ENCODE measurements at places on chromosomes 7 and 10.

GRCh38 chr10:15361131-15361530, 10.0 kb downstream of the FAM171A1 start:
- DNase-seq, result no peak

DNA sequence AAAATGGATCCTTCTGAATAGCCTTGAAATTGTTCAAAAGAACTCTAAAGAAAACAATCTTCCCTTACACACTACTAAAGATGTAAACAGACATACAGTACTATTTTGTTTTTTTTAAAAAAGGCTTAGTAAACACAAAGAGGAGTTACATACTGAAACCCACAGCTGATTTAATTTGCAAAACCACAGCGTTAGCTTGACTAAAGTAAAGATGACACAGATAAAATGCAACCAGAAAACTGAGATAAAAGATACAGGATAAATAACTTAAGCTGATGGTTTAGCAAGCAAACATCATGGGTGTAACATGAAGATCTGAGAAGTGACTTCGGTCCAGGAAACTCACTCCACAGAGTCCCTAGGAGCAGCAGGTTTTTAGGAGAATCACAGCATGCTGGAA, 21.8 kb downstream of the PRKCQ start:
- DNase-seq, result no peak

DNA sequence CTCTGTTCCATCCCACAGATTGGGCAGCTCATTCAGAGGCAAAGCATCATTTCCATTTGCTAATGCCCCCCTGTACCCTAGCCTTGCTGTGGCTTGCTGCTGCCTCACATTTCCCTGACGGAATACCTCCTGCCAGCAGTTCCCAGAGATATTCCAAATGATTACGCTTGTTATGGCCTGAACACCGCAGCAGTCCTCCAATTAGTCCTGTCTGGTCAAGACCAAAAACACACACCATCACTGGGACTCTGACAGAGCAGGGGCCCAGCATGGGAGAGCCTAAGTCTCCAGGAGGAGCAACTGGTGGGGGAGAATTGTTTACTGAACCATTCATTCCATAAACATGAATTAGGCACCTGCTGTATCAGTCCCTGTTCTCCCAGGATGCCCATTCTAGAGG, 6.1 kb downstream of the OGDHL start:
- DNase-seq, result no peak

DNA sequence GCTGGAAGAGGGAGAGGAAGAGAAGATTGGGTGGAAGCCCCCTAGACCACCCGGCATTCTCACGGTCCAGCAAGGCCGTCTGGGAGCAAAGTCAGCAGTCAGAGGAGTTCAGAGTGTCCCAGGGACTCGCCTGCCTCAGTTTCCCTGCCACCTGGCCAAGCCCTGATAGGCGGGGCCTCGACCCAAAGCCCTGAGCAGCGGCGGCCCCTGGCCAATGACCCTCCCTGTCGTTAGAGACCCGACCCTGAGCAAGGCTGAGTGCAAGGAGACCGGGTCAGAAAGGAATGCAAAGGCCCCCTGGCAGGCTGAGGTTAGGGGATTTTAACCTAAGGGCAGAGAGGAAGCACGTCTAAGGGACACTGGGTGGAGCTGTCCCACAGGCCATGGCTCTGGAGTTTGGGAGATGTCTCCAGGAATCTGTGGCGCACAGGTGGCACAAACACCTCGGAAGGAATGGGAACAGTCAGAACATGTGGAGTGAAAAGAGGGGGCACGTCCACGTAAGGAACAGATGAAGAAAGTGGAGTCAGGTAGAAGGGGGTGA, 196.8 kb upstream of the PDE1C start:
- no peak for DNase-seq

GRCh38 chr7:105652359-105652993, 71.2 kb upstream of the EFCAB10 start:
- no peak for DNase-seq

GRCh38 chr10:33279811-33280602, 54.5 kb downstream of the NRP1 start:
- no peak for DNase-seq

DNA sequence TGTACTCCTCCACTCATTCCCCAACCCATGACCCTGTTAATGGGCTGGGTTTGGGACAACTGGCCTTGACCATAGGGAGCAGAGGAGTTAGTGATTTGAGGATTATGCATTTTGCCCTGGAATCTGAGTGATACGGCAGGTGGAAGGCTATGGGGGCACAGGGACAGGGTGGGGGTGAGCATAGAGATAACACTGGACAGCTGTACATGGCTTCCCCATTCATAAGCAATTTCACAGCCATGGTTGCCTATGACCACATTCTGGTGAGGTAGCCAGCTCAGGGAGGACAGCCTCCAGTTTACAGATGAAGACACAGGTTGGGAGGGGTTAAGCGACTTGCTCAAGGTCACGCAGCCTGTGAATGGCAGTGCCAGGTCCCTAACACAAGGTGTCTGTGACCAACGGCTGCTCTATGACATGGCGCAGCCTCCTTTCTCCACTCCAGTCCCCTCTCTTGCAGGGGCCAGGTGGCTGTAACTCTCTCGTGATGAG, 319.5 kb downstream of the PLXNA4 start:
- DNase-seq, result no peak

- DNase-seq, result no peak
Observed at GRCh38 chr10:99325281-99325680, 3.9 kb upstream of the CNNM1 start.

GRCh38 chr10:109067031-109067430, 856.3 kb downstream of the XPNPEP1 start:
- no peak for DNase-seq

DNA sequence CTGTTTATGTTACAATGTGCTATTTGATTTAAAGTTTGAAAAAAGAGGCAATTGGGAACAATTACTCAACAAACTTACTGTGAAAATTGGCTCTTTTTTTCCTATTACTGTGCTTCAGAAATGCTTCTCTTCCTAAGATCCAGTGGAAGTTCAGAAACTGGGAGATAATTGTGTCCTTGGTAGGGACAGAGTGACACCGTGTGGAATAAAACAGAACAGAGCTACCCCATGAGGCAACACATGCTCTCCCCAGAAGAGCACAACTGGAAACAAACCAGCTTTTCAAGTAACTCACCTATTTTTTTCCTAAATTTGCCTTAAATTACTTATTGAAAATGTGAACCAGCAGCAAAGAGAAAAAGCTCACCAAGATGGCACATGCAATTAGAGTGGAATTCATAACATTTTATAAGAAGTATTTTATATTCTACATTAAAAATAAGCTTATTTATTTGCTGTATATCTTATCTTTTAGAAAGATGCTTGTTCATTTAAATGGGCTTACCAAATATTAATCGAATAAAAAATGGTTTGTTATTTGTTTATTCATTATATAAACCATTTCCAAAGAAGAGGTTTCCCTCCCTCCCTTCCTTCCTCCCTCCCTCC, 346.1 kb upstream of the ANKRD30A start:
- peak; percentile 30 for DNase-seq

- no peak for DNase-seq
Observed at GRCh38 chr10:3484306-3485056, 300.5 kb downstream of the KLF6 start.

DNA sequence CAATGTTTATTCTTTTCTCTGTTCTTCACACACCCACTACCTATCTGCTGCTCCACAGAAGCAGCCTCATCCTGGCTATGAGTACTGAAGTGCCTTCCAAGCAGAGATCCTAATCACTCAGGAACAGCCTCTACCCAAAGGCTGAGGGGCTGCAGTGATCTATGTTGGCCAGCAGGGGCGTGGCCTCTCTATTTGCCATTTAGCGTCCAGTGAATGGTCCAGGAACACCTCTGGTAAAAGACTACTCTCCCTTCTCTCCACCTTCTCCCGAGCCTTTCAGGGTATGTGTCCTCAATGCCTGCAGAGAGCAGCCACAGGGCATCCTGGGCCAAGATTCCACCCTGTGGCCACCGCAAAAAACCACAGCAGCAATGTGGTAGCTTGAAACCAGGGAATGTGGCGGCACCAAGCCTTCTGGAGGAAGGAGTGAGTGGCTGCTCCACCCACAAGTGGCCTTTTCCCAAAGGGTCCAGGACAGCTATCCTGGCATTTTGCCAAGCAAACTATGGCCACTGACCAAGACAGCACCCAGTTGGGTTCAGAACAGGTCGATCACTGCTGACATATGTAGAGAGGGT, 70.9 kb downstream of the SYPL1 start:
- no peak for DNase-seq

- DNase-seq, result no peak
Observed at GRCh38 chr10:112724404-112724991, 225.5 kb upstream of the TCF7L2 start.

GRCh38 chr10:43824934-43825333, 176.3 kb upstream of the ZNF32 start:
- no peak for DNase-seq

DNA sequence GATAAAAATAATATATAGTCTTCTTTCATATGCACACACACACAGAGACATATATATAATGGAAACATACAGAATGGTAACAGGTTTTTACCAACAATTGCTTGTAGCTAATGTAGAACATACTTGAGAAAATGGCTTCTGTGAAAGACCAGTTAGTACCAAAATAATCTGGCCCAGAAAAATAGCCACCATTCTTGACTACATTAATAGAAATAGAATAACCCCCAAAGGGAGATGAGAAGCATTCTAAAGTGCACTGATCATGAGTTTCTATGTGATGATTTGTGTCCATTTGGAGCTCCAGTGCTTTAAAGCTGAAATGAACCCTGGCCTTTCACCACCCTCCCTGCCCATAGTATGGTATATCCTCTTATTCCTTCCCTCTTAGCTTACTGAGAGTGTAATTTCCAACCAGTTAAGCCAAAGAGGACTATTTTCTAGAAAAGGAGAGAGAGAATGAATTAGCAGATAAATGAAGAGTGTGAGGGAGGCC, 22.9 kb upstream of the IFIT2 start:
- DNase-seq, result no peak

DNA sequence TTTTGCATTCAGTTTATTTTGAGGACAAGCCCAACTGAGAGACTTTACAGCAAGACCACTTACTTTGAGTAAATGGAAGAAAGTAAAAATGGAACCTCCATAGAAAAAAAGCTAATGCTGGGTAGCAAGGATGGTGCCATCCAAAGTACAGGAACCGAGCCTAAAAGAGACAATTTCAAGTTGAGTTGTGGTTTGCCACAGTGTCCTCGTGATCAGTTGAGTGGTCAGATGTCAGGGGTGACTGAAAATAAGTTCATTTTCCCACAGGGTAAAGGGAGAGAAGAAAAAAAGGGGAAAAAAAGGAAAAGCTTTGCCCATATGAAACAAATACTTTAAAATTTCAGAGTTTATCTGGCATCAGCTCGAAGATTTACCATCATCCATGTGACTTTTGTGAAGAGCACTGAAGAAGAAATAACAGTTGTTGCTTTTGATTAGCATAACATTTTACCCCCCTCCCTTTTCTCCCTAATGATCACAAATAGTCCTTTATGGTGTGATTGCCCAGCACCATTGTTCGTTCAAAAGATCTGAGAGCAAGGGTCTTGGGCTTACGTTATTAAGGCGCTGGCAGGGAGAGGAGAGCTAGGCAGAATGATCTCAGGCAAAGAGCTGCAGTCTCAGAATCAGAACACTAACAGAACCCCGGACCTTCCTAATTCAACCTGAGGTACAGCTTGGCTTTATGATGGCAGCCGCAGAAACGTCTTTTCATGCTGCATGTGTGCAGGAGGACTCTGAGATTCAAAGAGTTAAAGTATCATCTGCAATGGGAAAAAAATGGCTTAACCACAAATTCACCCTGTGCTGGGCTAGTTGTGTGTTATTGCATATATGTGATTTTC, 338.1 kb downstream of the RNLS start:
- no peak for DNase-seq

GRCh38 chr10:96988426-96988825, 156.3 kb downstream of the LCOR start:
- DNase-seq, result no peak

DNA sequence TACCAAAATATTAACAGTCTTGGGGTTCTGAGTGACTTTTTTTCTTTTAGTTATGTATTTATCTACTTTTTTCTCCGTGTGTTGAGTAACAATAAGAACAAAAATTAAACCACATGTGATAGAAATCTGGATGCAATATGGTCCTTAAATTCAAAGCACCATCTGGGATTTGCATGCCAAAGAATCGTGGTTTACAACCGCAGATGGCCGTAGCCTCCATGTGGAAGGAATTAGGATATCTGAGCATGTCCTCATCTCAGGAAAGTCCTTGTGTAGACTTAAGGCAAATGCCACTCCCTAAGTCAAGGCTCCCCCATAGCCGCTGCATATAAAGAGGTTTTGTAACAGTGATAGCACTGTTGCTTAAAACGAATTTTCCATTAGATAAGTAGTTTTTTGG, 304.0 kb downstream of the ZEB1 start:
- no peak for DNase-seq

DNA sequence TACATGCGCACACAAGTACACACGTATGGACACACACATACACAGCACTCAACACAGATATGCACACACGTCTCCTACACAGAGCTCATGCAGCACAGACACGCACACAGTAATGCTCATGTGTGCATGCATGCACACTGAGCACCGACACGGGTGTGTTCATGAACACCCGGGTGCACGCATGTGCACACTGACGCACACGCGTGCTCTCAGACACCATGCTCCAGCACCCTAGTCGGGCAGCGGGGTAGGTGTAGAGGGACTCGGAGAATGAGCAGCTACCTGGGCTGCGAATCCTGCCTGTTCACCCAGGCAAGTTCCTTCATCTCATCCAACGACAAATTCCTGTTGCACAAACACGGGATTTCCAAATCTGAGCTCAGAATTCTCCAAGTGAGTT, 184.7 kb downstream of the MAD1L1 start:
- DNase-seq, result no peak

DNA sequence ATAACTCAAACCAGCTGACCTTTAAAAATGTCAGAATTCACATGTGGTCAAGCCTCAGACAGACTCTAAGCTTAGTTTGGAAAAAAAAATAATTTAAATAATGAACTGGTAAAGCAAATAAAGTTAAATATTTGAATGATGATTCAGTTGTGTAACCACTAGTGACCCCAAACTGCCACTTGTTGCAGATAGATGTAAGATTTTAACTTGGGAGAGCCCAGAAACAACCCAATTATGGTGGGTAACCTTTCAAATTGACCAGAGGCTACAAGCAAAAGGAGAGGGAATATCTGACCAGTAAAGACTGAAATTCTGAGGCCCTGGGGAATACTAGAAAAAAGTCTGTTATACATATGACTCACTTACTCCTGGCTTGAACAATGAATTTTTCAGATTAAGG, 268.1 kb downstream of the HPSE2 start:
- DNase-seq, result no peak

- DNase-seq, result no peak
Observed at GRCh38 chr7:151432658-151433521, 7.1 kb downstream of the CRYGN start.

DNA sequence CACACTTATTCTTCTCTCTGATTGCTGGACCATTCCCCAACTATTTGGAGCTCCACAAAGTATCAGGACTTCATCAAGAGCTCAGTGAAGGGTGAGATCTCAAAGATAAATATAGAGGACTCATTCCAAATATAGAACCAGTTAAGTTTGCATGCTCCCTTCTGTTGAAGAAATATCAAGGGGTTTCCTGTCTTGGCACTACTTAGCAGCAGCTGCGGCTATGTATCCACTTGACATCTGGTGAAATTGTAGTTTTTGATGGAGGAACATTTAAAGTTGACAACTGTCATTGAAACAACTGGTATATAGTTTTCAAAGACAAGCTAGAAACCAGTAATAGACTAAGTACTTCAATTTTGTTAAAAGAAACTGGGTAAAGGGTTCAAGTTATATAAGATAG, 1.0 kb upstream of the SPAG6 start:
- DNase-seq, result no peak

Measured in NCI-H446 treated with DMSO at 0.1 percent for 48 hours (cell line).